Suppressor macrophage (primary cell): ENCODE measurements at places on chromosomes 7 and 10.
A peak's percentile ranks its signal among the peaks of the same experiment; 100 is the strongest.

- DNase-seq = peak; percentile 24
Measured at GRCh38 chr7:87934699-87935383, 790 bp downstream of the ADAM22 start.

DNA sequence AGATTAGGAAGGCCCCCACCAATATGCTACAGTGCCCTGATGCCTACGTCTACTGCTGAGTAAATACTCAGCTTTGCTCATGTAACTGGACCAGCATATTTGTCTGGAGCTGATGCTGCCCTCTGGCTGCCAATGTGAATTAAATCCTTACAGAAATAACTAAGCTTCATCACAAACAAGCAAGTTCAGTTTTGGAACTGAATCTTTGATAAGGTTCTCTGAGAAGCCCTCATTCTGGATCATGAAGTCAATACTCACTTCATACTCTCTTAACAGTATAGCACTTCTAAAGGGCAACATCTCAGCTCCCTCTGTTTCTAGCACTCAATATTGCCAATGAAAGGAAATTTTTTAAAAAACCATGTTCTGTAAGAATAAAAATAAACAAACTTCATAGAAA lies 246.7 kb downstream of the ETV1 start:
- no peak for DNase-seq

- DNase-seq = no peak
Measured at GRCh38 chr7:36208997-36209813, 56.2 kb downstream of the EEPD1 start.

DNA sequence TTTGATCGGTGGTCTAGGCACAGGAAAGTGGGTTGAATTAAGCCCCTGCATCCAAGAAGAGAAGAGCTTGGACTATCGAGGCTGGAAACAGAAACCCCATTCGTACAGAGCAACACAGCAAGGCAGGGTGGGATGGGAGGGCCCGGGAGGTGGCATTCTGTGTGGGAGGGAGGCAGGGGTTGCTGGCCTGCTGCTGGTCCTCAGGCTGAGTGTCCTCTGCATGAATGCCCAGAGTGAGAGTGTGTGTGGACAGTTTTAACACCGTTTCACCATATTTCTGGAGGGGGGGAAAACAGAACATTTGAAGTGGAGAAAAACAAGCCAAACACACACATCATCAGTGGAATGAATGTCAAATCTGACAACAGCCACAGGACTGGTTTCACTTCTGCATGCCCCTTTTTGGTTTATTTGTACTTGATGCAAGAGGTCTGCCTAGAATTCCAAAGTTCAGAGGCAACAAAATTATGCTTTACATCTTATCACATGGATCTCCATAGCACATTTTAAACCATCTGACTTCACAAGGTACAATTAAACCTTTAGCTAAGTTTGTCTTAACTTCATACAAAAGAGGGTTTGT lies 11.1 kb upstream of the ENO4 start:
- no peak for DNase-seq

- DNase-seq = peak; percentile 62
Measured at GRCh38 chr7:21355406-21355874, 72.4 kb upstream of the SP4 start.

- no peak for DNase-seq
Measured at GRCh38 chr7:127908430-127909258, 122.6 kb downstream of the LRRC4 start.

DNA sequence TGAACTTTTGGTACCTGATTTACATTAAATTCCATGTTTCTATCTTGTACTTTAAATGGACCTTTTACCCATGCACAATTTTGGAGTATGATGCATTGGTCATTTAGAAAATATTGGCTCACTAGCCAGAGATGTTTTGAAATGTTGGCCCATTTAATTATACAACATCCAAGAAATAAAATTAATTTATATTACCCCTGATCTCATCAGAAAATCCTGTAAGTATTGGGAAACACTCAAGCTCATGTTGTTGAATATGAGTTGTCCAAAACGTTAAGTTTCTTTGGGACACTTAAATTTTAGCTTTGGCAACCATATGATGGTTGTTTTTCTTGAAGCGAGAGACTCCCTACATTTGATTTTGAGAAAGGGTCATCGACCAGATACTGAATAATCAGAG lies 492.7 kb downstream of the RPS24 start:
- DNase-seq = no peak

DNA sequence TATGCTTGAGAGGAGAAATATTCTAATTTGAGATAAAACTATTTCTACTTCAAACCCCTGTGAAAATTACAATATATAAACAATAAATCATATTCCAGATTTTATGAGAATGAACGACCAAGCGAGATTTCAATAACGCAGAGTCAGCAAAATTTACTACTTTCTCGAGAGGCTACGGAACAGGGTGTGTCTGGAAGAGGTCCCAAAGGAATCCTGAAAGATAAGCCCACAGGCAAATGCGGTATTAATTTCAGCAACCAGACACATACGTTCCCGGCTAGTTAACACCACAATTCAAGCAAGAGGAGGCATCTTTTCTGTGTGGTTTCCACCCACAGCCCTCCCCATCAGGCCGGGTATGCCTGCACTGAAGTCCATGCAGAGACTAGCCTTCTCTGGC lies 26.4 kb downstream of the BEND7 start:
- DNase-seq = no peak

- DNase-seq = peak; percentile 16
Measured at GRCh38 chr7:81416659-81417058, 353.2 kb downstream of the HGF start.

- no peak for DNase-seq
Measured at GRCh38 chr10:43295436-43295835, 28.6 kb upstream of the RASGEF1A start.

GRCh38 chr10:100192350-100192749 lies 6.5 kb upstream of the ERLIN1 start:
- DNase-seq = peak; percentile 66

- no peak for DNase-seq
Measured at GRCh38 chr7:66904063-66904593, 16.9 kb upstream of the TMEM248 start.

DNA sequence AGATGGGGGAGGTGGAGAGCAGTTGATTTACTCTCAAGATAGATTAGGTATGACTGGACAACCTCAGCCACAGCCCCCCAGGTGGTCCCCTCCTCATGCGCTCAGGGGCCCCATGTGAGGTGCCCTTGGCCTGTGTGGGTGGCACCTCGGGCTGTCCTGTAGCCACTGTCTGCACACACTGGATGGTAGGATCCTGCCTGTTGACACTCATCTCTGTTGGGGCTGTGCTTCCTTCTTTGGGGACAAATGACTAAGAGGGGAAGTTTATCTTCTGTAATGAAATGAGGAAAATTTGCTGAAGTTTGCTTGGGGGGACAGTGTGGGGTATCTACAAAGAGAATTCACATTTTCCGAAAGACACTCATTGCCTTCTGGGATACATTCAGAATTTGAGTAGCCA lies 53.6 kb upstream of the ANTXRL start:
- DNase-seq = peak; percentile 44

- peak; percentile 64 for DNase-seq
Measured at GRCh38 chr7:43721193-43721806, 8.0 kb downstream of the COA1 start.

DNA sequence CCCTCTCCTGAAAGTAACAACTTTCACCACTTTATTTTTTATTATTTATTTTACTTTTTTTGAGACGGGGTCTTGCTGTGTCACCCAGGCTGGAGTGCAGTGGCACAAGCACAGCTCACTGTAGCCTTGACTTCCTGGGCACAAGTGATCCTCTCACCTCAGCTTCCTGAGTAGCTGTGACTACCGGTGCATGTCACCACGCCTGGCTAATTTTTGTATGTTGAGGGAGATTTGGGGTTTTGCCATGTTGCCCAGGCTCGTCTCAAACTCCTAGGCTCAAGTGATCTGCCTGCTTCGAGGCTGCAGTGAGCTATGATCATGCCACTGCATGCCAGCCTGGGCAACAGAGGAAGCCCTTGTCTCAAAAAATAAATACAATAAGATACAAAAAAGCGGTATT lies 14.9 kb upstream of the SLIT1 start:
- DNase-seq = no peak

DNA sequence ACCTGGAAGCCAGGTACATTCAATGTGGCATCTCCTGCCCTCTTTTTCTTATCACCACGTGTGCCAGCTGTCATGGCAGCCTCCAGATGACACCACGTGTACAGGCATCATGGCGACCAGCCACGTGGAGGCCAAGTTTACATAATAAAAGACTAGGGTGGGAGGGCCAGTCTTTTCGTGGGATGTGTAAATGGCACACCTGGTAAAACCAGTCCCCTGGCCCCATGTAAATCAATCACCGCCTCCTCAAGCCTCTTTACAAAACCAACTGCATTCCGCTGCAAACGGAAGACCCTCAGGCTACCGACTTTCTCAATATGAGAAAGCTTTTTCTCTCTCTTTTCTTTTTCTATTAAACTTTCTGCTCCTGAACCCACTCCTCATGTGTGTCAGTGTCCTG lies 65.1 kb upstream of the PHF14 start:
- no peak for DNase-seq

GRCh38 chr7:130273933-130274255 lies 7.2 kb downstream of the CPA2 start:
- no peak for DNase-seq

GRCh38 chr7:72435925-72436480 lies 23.9 kb upstream of the CALN1 start:
- DNase-seq = no peak

DNA sequence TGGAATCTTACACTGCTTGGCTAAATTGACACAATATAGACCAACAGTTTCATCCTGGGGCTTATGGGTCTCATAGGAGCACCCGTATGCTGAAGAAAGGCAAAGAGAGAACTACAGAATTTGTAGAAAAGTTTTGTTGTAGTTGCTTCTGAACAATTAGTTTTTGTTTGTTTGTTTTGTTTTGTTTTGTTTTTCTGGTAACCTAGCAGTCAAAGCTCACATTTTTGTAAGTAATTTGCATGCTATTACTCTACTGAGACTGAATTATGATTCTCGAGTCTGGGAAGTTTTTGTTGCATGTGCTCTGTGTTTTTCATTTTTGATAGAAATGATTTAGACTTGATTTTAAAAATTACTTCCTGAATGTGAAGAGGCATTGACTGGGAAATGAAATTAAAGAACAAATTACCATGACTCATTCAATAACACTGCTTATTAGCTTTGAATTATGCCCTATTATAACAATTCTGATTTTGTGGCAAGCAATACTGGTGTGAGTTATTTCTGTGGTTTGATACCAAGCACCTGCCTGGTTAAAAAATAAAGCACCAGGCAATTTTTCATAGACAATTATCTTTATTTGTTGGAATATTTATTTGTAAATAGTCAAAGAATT lies 438 bp downstream of the LSMEM1 start:
- no peak for DNase-seq

- DNase-seq = no peak
Measured at GRCh38 chr10:82084904-82085303, 209.9 kb downstream of the NRG3 start.

DNA sequence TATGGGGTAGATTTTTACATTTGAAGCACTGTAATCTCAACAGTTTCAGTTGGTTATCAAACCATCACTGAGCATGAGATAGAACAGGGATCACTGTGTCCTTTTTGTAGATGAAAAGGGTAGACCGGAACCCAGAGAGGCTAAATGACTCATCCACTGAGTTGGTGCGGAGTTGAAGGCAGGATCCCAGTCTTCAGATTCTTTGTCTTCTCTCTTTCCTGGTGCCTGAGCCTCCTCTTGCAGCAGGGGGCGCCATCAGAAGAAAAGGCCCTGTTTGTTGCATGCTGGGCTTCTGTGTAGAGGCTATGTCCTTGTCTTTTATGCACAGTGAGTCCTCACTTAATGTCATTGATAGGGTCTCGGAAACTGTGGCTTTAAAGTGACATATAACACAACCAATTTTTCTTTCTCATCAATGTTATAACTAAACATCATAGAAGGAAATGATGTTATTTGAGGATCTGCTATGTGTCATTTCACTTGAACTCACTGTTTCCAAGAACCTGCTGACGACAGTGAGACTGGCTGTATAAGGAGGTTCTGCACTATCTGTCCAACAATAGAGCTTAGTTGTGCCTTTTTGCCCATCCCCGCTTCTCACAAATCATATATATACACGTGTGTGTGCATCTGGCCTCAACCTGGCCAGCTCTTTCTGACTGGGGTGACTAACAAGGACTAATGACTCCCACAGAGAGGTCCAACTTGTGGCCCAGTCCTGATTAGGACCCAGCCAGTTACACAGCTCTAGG lies 14.3 kb downstream of the ZNF282 start:
- peak; percentile 54 for DNase-seq

- DNase-seq = no peak
Measured at GRCh38 chr10:24150853-24151252, 58.1 kb upstream of the KIAA1217 start.

DNA sequence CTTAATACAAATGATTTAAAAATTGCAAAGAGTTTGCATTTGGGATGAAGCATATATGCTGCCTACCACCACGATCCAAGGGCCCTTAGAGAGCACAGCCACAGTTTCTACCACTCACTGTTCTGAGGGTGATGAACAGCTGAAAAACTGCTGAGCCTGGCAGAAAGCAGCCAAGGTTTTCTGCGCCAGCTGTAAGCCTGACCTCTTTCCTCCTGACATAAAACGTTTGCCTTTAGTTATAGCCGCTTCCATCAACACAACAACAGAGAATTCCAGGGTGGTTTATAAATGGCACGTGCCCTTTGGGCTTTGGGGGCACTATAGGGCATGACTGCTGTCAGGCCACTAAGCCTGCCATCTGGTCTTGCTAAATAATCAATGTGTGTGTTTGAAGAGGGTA lies 222.8 kb downstream of the RELN start:
- no peak for DNase-seq

- DNase-seq = no peak
Measured at GRCh38 chr10:23319835-23320234, 24.8 kb downstream of the C10orf67 start.

- DNase-seq = no peak
Measured at GRCh38 chr7:27834179-27834921, 94.4 kb downstream of the TAX1BP1 start.

GRCh38 chr10:20142311-20142710 lies 326.1 kb downstream of the PLXDC2 start:
- no peak for DNase-seq
